Tongue (tissue), 3 donors: ENCODE measurements at places on chromosomes 6 and 20. TPM values are rescaled to one million over a fixed set of nuclear protein-coding genes. Genes with fewer than 3 reads are reported as not detected.
A peak's percentile ranks its signal among the peaks of the same experiment; 100 is the strongest.

DNA sequence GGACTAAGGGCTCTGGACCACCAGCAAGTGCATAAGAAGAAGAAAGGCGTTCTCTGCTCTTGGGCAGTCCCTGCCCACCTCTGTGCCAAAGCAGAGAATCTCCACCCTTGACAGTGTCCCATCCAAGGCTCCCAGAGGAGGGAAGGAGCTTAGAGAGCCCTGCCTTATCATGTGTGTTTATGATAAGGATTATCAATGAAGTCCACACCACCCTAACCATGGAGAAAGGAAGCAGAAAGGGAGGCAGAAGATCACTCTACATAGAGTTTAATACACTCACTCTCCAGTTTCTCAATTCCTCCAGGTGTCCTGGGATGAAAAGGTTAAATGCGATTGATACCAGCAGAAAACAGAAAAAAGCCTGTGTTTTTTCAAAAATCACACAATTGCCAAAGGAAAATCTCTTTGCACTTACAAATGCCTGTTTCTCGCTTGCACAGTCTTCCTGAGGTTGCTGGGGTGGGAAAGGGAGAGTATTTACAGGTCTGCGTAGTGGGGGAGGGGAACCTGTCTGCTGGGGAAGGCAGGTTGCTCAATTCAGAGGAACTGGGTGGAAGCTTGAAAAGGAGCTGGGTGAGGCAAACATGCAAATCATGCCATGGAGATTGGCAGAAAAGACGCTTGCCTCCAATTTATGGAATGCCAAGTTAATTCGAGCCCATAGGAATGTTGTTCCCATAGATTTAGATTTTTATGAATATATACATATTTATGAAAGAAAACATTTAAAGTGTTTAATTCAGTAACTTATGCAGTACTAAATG is 104.0 kb downstream of the EYA2 start:
- DNase-seq = no peak

- no peak for DNase-seq
These were observed 40.5 kb upstream of the ZBTB24 start for GRCh38 chr6:109523478-109523877.

GRCh38 chr20:54227751-54228150 is 19.9 kb downstream of the PFDN4 start:
- no peak for DNase-seq

DNA sequence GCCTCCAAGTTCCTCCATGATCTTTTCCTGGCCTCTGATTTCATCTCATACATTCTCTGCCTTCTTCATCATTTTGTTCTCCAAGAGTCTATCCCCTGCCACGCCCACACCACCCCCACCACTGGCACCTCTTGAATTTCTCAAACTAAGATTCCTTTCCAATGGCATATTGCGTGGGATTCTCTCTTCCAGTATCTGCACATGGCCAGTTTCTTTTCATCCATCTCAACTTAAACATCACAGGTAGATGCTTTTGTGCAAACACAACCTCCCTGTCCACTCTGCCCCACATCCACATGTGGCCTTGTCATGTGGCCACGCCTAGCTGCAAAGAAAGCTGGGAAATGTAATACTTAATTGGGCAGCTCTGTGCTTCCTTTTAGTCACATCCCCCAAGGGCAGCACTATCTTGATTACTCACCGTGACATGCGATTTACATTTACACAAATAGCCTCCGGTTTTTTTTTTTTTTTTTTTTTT is 33.4 kb upstream of the ZMYND8 start:
- no peak for DNase-seq

The MUC21 gene
- total RNA-seq = 6.9 TPM

The PBOV1 gene
- not detected for total RNA-seq

DNA sequence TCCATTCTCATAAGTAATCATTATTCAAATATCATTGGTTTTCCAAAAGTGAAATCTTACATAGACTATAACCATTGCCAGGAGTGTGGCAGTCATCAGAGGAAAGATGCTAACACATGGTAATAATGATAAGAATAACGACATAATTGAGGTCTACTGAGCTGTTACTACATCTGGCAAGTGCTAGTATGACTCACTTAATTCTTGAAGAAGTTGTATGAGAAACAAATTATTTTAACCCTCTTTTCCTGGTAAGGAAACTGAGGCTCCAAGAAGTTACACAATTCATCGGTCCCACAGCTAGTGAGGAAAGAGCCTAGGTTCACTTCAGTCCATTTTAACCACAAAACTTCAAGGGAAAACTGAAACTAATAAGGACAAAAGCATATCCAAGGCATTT is 335.6 kb upstream of the BTBD3 start:
- no peak for DNase-seq

DNA sequence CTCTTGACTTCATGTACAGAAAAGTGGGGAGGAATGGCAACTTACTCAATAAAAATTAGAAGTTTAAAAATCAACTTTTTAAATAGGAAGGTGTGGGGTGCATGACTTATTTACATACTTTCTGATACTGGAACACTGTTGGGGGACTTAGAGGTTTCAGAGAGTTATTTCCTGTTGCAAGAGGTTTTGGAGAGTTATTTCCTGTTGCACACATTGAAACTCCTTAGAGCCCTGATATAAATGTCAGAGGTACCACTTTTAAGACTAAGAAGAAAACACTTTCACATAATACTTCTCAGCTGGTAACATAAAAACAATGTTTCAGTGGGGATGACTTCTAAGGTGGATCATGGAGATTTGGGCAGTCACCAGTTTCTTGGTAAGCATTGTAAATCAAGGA is 579.9 kb downstream of the MMUT start:
- no peak for DNase-seq

DNA sequence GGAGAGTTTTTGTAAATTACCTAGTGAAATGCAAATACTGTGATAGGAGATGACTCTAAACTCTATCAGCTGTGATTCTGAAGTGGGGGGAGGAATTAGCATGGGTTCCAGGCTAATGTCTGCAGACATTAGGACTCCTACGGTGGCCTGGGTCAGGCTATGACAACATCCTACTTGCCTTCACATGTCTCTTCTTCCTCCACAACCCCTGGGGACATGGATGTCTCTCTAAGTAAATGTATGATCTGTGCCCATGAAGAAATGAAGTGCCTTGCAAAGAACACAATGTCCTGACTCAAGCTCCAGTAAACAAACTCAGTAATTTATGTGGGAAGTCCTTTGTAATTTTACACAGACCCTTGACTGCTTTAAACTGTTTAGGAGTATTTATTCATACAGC is 165.8 kb upstream of the EEF1E1 start:
- DNase-seq = no peak

The GABBR1 gene
- total RNA-seq = 33.0 TPM

- no peak for DNase-seq
These were observed 63.4 kb upstream of the HMGCLL1 start for GRCh38 chr6:55642366-55642765.

GRCh38 chr6:67683960-67684359 is 951.1 kb upstream of the ADGRB3 start:
- no peak for DNase-seq

The SALL4 gene
- total RNA-seq = 0.41 TPM

DNA sequence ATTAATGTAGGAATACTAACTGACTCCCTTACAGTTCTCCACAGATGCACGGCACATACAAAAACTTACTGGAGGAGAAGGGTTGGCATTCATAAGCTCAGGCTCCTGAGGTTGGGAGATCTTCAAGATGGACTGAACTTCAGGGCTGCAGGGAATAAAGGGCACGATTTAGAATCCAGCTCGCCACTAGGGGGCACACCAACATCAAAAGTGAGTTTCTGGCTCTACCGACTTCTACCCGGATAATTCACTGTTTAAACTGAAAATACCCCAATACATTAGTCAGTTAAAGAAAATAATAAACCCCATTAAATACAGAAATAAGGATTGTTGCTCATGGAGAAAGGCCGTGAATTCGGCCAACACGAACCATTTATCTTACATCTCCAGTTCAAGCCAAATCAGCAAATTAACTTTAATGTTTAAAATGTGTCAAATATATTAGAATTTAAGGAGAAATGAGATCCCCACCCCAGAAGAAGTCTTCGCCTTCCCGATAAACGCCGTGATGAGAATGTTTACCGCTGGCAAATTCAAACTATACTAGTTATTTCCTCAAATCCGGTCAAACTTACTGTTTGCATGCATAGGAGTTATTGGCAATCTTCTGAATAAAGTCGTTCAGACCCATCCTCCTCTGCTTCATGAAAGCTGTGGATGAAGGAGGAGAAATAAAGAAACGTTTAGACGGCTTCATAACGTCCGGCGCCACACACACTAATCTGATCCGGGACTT is 121.7 kb upstream of the SLC2A12 start:
- DNase-seq = peak; percentile 95

The C4A gene
- total RNA-seq = 32.6 TPM

The SLC13A3 gene
- total RNA-seq = 1.7 TPM

The TGIF2 gene
- 21.7 TPM for total RNA-seq

DNA sequence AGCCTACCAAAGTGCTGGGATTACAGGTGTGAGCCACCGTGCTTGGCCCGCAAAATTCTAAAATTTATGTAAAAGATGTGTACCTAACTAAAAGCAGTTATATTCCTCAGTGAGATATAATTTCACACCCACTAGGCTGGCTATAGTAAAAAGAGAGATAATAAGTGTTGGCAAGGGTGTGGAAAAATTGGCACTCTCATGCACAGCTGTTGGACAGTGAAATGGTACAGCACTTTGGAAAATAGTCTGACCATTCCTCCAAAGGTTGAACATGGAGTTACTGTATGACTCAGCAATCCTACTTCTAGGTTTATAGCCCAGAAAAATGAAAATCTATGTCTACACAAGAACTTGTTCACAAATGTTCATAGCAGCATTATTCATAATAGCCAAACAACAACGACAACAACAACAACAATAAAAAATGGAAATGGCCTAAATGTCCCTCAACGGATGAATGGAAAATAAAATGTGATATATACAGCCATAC is 13.9 kb downstream of the C6orf15 start:
- DNase-seq = no peak

DNA sequence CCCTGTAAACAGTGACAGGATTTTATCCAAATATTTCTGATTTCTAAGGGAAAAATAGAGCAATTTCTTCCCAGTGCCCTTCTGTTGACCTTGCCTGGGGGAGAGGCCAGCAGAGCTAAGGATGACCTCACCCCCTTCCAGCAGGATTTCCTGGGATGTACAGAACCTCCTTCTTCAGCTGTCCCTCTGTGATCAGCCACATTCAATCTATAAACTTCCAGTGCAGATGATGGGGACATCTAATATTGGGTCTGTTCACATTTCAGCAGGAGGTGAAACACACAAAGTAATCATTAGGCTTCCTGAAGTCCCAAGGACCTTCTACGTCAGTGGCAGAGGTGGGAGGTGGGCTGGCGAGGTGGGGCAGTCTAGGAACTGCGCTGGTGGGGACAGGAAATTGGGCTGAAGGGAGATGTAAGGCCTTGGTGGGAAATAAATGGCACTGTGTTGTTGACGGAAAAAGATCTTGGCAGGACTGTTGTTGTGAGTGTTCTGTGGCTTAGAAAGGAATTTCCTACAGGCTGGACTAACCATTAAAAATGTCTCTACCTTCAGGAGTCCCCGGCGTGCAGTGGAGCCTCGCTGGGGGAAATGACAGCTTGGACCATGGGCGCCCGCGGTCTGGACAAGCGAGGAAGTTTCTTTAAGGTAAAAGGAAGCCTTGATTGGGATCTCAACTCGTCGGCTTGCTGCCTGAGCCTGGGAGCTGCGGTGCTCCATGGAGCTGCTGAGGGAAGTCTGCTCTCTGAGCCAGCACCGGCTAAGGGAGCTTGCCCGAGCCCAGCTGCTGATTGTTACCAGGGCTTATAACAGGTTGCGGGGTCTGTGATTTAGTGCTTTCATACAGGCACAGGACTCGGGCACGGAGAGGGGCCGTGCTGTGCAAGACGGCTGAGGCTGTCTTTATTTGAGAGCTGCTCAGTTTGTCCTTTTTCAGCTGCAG is 127.9 kb upstream of the NAA20 start:
- DNase-seq = peak; percentile 74

GRCh38 chr6:6701864-6702263 is 113.3 kb downstream of the LY86 start:
- DNase-seq = peak; percentile 79

DNA sequence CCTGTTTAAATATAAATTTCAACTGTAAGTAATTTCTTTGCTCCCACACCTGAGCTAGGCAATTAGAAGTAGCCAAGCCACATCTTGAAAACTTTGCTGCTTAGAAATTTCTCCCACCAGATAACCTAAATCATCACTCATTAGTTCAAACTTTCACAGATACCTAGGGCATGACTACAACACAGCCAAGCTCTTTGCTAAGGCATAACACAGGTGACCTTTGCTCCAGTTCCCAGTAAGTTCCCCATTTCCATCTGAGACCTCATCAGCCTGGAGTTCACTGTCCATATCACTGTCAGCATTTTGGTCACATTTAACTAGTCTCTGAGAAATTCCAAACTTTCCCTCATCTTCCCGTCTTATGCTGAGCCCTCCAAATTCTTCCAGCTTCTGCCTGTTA is 79.8 kb upstream of the OPRM1 start:
- DNase-seq = no peak

DNA sequence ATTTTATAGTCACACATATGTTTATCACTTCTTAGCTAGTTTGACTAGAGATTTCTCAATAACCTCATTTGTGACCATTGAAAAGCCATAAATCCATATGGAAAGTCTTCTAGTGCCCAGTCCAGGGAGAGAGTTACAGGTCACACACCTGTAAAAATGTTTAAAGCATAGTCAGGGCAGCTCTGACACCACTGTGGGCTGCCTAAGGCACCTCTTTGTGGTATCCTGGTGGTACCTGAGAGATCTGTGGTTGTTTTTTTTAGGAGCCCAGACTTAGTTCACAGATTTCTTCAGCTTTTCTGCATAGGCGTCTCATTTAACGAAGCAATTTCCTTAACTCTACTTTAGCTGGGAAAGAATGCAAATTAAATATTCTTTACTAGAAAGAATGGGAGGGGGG is 186.6 kb downstream of the CENPW start:
- no peak for DNase-seq

DNA sequence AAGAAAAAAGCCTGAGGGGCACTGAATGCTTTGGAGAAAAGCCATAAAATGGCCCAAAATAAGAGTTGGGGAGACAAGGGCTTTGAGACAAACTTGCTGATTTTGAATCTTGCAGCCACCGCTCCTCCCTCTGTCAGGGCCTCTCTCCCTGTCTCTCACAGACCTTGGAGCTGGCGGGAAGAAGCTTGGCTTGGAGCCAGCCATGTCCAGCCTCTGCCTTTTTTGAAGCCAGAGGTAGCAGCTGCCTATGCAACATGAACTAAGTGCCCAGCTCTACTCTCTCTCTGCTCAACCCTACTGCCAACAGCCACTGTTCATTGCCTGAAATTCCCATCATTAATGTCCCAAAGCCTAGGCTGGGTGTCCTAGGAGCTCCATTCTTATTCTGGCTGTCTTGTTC is 63.7 kb upstream of the CTNNBL1 start:
- peak; percentile 55 for DNase-seq

The IRAK1BP1 gene
- total RNA-seq = 8.0 TPM

The MOCS1 gene
- total RNA-seq = 13.7 TPM

The SLC22A1 gene
- total RNA-seq = not detected
